HFFc6 (cell line): ENCODE measurements at places on chromosomes 3 and 15.

DNA sequence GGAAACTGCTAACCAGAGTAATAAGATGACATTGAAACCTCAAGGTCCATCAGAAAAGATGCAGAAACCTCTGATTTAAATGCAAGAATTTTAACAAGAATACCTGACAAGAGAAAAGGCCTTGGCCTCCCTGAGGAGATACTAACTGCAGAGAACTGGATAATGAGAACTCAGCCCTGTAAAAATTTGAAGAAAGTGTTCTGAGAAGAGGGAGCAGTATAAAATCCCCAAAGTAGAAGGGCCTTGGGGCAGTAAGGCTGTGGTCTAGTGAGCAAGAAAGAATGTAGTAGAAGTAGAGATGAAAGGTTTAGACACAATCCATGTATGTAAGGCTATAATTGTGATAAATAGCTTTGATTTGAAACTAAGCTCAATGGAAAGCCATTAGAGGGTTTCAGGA is 394.1 kb downstream of the ZBBX start:
- DNase-seq = no peak

- no peak for DNase-seq
Measured at GRCh38 chr3:99570061-99570460, 68.3 kb upstream of the COL8A1 start.

GRCh38 chr3:88180398-88180999 is 30.7 kb downstream of the C3orf38 start:
- DNase-seq = peak; percentile 40

- no peak for DNase-seq
Measured at GRCh38 chr15:95494971-95495541, 835.4 kb upstream of the NR2F2 start.

DNA sequence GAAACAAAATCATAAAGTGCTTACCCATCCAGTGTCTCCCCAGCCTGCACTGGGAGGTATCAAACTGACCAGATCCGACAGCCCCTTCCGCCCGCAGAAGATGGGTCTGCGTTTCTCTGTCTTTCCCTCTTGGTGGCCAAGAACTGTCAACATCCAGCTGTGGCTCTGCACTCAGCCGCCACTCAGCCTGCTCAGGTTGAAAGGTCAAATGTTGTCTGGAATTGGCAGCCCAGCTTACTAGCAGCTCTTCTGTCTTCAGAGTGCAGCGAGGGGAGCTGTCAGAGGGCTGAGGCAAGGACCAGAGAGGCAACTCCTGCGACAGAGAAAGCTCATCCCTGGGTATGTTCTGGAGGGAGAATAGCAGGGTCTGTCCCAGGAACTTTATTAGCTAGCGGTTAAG is 45.4 kb downstream of the GOLGA6L2 start:
- no peak for DNase-seq

DNA sequence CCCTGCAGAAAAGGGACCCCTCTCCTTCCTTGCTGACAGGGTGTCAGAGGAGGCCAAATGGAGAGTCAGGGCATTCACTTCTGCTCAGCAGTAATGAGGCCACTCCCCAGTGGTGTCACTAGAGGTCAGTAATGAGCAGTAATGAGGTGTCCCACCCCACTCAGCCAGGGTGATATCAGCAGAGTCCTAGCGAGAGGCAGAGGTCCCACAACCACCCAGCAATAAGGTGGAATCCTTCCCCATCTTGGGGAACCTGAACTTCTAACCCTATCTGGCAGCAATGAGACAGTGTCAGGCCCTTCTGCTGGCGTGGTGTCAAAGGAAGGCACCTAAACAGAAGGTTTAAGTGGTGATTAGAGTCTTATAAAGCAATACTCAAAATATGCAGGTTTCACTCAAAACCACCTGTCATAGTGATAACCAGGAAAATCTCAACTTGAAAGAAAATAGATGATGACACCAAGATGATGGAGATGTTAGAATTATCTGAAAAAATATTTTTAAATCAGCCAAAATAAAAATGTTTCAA is 12.9 kb downstream of the OCA2 start:
- DNase-seq = peak; percentile 52

GRCh38 chr15:37087131-37087588 is 13.2 kb downstream of the MEIS2 start:
- DNase-seq = no peak

- no peak for DNase-seq
Measured at GRCh38 chr3:193711964-193712598, 119.1 kb downstream of the OPA1 start.

- no peak for DNase-seq
Measured at GRCh38 chr15:35680951-35681350, 135.0 kb upstream of the DPH6 start.

DNA sequence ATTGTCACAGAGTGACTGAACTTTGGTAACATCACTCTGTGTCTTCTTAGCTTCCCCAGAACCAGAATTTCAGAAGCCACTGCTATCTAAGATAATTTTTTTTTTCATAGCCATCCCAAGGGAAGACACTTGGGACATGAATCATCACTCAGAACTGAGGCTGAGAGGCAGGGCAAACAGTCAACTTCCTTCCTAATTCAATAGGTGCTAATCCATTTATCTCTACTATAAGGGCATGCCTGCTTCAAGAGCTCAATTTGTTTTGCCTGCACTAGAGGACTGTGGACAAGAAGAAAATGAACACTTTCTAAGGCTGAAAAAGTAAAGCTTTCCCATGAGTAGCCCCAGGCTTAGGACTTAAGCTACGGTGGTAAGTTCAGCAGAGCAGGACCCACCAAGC is 56.7 kb upstream of the MYRIP start:
- DNase-seq = no peak

- no peak for DNase-seq
Measured at GRCh38 chr3:107208796-107209195, 168.4 kb upstream of the CCDC54 start.

DNA sequence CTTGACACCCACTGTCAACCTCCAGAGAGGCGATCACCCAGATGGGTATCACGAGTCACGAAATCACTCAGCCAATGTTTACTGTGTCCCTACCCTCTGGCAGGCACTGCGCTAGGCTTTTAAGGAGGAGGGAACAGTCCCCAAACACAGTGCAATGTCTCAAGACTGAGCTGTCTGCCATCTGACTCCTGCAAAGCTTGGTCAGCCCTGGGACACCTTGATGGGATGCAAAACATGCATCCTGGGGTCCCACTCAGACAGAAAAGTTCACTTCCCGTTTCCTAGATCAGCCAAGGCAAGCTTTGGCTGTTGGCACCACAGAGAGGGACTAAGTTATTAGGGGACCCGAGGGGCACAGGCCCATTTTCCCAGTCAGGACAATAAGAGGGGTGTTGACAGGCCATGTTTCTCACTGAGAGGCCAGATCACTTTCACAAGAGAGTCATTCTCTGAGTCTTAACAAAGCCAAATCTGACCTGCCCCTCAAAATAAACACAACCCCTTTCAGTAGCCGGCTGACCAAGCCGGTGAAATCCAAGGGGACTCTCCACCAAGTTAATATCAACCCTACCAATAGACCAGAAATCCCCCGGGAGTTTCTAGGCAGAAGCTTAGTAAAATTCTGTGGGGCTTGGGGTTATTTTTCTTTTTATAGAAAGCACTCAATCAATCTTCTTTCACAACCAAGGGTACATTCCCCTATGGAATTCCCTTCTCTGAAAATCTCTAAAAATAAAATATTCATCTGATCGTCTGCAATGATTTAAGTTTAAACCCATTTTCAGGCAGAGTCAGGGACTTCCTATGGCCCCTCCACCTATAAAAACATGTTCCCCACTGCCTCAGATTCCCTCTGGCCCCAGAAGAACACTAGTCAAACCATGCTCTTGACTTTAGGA is 3.5 kb downstream of the RFTN1 start:
- DNase-seq = no peak

DNA sequence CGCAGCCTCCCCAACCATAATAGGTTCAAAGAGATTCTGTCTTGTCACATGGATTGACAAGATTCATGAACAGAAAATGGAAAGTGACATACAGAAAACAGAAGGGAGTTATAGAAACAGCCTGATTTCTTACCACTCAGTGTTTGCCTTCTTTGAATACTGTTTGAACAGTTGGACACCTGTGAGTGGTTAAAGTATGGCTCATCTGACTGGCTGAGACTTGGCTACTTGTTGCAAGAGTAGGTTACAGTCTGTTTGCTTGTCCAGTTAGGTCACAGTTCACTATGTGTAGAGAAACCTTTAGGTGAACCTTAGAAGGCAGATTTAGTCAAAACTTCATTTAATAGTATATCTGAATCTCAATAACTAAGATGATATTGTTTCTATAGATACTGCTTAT is 1003.9 kb upstream of the EPHA6 start:
- DNase-seq = no peak

DNA sequence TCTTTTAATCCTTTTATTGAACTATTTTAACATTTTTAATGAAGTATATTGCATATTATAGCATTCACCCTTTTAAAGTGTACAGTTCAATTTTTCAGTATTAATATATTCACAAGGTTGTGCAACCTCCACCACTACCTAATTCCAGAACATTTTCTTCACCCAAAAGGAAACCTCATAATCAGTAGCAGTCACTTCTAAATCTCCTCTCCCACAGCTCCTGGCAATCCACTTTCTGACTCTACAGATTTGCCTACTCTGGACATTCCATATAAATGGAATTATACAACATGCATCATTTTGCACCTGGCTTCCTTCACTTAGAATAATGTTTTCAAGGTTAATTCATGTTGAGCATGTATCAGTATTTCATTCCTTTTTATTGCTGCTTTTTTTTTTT is 55.0 kb upstream of the HRH1 start:
- no peak for DNase-seq

GRCh38 chr3:50264964-50265485 is 3.9 kb upstream of the SEMA3B start:
- DNase-seq = peak; percentile 15

- DNase-seq = no peak
Measured at GRCh38 chr15:65902373-65902772, 33.1 kb downstream of the RAB11A start.

DNA sequence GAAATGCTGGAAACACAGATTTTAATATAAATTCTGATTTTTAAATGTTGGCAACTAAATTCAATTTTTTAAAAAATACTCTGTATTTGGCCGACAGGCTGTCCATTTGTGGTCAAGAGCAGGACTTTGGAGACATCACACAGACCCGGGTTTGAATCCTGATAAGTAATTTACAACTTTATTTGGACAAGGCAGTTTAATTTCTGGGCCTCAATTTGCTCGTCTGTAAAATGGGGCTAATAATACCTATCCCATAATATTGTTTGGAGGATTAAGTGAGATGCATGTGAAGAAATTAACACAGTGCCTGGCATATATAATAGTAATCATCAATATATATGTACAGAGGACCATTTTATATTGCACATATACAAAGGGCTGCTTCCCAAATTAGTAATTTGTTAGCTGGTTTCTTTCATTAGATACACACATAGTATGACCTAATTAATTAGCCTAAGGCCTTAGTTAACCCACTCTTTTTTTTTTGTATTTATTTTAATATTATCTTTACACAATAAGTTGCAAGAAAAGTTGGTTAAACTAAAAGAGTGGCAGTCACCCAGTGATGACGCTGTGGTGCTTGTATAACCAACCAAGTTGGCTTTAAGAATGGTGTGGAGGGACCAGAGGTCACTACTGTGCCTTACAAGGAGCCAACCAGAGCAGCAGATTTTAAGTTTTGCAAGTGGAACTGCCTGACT is 665 bp downstream of the PIGB start:
- DNase-seq = no peak
